ENCODE measurements at places on chromosomes 1 and 21. TPM values are rescaled to one million over a fixed set of nuclear protein-coding genes. Genes with fewer than 3 reads are reported as not detected.

NPHS2 gene
- not detected for total RNA-seq

- DNase-seq: no peak
These were observed 309.5 kb downstream of the NPHP4 start for GRCh38 chr1:5682626-5683225.

GRCh38 chr1:230584660-230585059 is 57.6 kb upstream of the COG2 start:
- DNase-seq: no peak

DNA sequence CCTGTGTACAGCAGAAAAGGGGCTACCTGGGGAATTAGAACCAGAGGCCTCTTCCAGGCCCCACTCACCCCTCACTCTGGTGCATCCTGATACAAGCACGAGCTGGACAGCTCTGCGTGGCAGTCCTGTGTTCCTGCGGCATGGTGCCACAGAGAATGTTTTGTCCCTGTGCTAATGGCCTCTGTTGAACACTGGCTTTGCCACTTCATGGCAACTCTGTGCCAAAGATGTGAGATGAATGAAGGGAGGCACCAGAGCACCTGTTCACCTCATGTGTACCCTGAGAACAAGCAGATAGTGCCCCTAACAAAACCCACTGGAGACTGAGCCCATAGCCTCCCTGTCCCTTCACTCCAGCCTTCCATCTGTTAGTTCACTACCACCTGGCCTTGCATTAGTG is 199.3 kb upstream of the COA6 start:
- DNase-seq: no peak

- DNase-seq: no peak
These were observed 33.2 kb upstream of the RBM15 start for GRCh38 chr1:110305900-110306420.
